ENCODE measurements at places on chromosomes 11 and 22. TPM values are rescaled to one million over a fixed set of nuclear protein-coding genes. Genes with fewer than 3 reads are reported as not detected.
A peak's percentile ranks its signal among the peaks of the same experiment; 100 is the strongest.

GRCh38 chr11:8567602-8568198 lies 26.3 kb downstream of the STK33 start:
- H3K4me1 ChIP-seq: peaks cover 4% of the 10 kb centered on the region
- H3K27ac ChIP-seq: no peak overlapping the region
- no peaks in the 10 kb centered on the region for H3K36me3 ChIP-seq
- H3K4me3 ChIP-seq: no peak overlapping the region

DNA sequence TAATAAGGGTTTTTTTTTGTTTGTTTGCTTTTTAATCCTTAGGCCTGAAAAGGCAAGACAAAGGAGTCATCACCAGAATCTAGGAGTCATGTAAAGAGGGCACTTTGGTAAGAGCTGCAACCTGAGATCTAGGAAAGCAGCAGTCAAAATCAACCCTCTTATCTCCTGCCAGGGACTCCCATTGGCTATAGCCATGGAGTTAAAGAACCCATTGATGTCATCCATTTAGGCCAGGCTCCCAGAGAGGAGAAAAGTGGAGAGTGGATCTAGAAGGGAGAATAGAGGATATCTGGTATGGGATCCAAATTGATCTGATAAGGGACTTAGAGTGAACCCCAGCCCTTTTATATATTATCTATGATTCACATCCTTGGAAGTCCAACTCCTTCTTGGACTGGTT lies 35.9 kb downstream of the ZNF215 start:
- no peaks in the 10 kb centered on the region for H3K27me3 ChIP-seq
- no peak overlapping the region for H3K27ac ChIP-seq
- H3K36me3 ChIP-seq: peaks cover 2% of the 10 kb centered on the region
- DNase-seq: no peak

GRCh38 chr11:108912581-108912980 lies 247.7 kb downstream of the DDX10 start:
- H3K27me3 ChIP-seq: no peaks in the 10 kb centered on the region
- H3K27ac ChIP-seq: no peak overlapping the region
- no peaks in the 10 kb centered on the region for H3K36me3 ChIP-seq
- H3K4me3 ChIP-seq: no peak overlapping the region

The IL18 gene
- 2.9 TPM for total RNA-seq

GRCh38 chr11:2192435-2192834 lies 20.8 kb upstream of the TH start:
- no peak overlapping the region for H3K4me3 ChIP-seq
- no peak overlapping the region for H3K27ac ChIP-seq
- peaks cover 11% of the 10 kb centered on the region for H3K4me1 ChIP-seq
- H3K36me3 ChIP-seq: no peaks in the 10 kb centered on the region
- peaks cover 32% of the 10 kb centered on the region for H3K27me3 ChIP-seq

GRCh38 chr11:79236541-79236971 lies 204.3 kb downstream of the TENM4 start:
- H3K27ac ChIP-seq: no peak overlapping the region
- no peaks in the 10 kb centered on the region for H3K36me3 ChIP-seq
- H3K4me3 ChIP-seq: no peak overlapping the region
- no peaks in the 10 kb centered on the region for H3K27me3 ChIP-seq
- H3K4me1 ChIP-seq: peaks cover 21% of the 10 kb centered on the region

DNA sequence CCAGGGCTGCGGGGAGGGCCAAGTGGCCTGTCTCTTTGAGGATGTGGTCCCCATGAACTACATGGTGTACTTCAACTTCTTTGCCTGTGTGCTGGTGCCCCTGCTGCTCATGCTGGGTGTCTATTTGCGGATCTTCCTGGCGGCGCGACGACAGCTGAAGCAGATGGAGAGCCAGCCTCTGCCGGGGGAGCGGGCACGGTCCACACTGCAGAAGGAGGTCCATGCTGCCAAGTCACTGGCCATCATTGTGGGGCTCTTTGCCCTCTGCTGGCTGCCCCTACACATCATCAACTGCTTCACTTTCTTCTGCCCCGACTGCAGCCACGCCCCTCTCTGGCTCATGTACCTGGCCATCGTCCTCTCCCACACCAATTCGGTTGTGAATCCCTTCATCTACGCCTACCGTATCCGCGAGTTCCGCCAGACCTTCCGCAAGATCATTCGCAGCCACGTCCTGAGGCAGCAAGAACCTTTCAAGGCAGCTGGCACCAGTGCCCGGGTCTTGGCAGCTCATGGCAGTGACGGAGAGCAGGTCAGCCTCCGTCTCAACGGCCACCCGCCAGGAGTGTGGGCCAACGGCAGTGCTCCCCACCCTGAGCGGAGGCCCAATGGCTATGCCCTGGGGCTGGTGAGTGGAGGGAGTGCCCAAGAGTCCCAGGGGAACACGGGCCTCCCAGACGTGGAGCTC lies 13.5 kb downstream of the ADORA2A start:
- no peaks in the 10 kb centered on the region for H3K27me3 ChIP-seq
- H3K4me3 ChIP-seq: no peak overlapping the region
- H3K4me1 ChIP-seq: no peaks in the 10 kb centered on the region
- no peak for DNase-seq

The PATE4 gene
- total RNA-seq: not detected

- peaks cover 32% of the 10 kb centered on the region for H3K36me3 ChIP-seq
- DNase-seq: no peak
- no peak overlapping the region for H3K4me3 ChIP-seq
- H3K27me3 ChIP-seq: no peaks in the 10 kb centered on the region
Measured at GRCh38 chr11:121508449-121508848, 55.7 kb upstream of the SORL1-AS1 start.

DNA sequence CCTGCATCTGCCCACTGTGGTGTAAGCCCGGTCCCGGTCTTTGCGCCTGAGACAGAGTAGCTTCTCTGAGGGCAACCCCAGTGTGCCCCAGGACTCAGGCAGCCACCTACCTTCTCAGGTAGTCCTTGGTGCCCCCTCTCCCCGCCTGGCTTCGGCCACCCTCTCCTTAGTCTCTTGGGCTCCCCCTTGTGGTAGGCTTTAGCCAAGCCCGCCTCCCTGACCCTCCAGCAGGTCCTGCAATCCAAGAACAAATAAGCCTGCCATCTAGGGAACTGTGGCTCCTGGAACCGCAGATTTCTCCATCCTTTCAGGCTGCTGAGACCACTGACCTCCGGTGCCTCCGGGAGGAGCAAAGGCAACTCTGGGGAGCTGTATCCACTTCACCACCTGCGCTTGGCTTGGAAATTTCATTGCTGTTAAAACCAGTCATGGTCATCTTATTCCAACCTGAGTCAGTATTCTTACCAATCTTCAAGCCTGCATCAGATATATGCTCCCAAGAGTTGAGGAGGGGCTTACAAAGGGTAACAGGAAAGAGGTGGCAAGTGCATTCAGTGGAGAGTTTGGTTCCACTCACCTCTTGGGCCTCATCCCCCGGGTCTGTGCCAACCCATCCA lies 52.8 kb upstream of the TENM4 start:
- no peaks in the 10 kb centered on the region for H3K36me3 ChIP-seq
- H3K27ac ChIP-seq: no peak overlapping the region
- DNase-seq: peak; percentile 84
- H3K27me3 ChIP-seq: peaks cover 5% of the 10 kb centered on the region
- peaks cover 4% of the 10 kb centered on the region for H3K4me1 ChIP-seq

- H3K4me3 ChIP-seq: no peak overlapping the region
- H3K36me3 ChIP-seq: peaks cover 5% of the 10 kb centered on the region
- H3K27ac ChIP-seq: no peak overlapping the region
- peaks cover 10% of the 10 kb centered on the region for H3K4me1 ChIP-seq
- no peaks in the 10 kb centered on the region for H3K27me3 ChIP-seq
Measured at GRCh38 chr11:129951201-129951865, 51.3 kb downstream of the PRDM10 start.

The TPH1 gene
- 0.50 TPM for total RNA-seq

DNA sequence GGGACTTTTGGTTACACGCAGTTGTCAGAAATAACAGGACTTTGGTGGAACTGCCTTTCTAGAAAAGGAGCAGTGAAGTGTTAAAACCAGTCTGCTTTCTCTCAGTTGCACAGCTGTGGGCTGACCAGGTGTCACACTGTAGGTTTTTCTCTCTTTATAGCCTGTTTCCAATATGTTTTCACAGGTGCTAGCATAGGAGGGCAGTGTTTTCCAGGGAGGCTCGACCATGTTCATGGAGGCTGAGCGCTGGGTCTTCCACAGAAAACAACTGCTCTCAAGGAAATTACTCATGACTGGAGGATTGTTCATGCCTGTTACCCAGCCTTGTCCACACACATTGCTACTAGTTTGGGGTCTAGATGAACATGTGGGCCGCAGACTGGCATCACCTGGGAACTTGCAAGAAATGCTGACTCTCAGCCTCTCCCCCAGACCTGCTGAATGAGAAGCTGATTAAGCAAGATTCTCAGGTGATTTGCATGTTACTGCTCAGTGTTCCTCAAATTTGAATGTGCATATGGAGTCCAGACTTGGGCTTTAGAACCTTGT lies 157.7 kb downstream of the MAML2 start:
- H3K36me3 ChIP-seq: no peaks in the 10 kb centered on the region
- H3K4me3 ChIP-seq: no peak overlapping the region
- no peaks in the 10 kb centered on the region for H3K27me3 ChIP-seq
- H3K27ac ChIP-seq: no peak overlapping the region
- H3K4me1 ChIP-seq: peaks cover 8% of the 10 kb centered on the region

- no peaks in the 10 kb centered on the region for H3K27me3 ChIP-seq
- H3K4me3 ChIP-seq: no peak overlapping the region
- H3K4me1 ChIP-seq: peaks cover 40% of the 10 kb centered on the region
- H3K27ac ChIP-seq: no peak overlapping the region
- no peaks in the 10 kb centered on the region for H3K36me3 ChIP-seq
Measured at GRCh38 chr11:34343153-34343552, 14.7 kb downstream of the ABTB2 start.

DNA sequence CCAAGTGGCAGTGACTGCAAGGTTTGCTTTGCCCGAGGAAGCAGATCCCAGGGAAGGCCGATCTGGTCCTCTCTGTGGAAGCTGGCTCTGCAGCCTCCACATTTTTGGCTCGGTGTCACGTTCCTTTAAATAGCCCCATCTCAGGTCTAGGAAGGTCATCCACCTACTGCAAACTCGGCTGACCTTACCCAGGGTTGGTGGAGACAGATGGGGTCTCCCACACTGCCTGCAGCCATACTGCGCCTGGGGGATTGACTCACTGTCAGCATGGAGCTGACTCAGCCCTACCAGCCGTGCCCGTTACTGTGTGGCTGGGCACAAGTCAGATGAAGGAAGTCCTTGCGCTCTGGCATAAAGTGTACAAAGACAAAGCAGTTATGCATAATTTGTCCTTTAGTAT lies 16.9 kb downstream of the CDPF1 start:
- no peak overlapping the region for H3K27ac ChIP-seq
- no peaks in the 10 kb centered on the region for H3K27me3 ChIP-seq
- DNase-seq: no peak
- H3K4me1 ChIP-seq: no peaks in the 10 kb centered on the region
- no peak overlapping the region for H3K4me3 ChIP-seq
- peaks cover 11% of the 10 kb centered on the region for H3K36me3 ChIP-seq

The GNAZ gene
- 16.3 TPM for total RNA-seq

The STARD10 gene
- 220 TPM for total RNA-seq

DNA sequence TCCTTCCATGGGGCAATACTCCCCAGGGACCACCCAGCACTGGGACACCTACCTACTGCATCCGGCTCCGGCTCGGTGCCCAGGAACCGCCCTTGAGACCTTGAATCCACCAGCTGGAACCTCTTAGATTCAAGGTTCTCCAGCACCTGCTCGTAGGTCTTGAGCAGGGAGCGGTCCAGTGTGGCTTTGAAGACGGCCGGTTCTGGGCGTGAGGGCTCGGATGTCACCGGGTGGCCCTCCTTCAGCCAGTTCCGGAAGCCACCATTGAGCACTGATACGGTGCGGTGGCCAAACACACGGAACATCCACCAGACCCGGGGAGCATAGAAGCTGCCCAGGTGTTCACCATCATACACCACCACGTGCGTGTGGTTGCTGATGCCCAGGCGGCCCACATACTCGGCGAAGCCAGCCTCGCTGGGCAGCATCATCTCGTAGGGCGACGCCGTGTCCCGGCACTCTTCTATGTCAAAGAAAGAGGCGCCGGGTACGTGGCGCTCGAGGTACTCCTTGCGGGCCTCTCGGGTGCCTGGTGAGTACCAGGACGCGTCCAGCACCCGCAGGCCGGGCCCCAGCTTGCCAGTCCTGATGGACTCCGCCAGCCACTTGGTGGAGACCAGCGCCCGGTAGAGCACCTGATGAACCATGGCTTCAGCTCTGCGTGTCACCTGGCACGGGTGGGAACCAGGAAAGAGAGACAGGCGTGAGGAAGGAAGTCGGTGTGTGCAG lies 997 bp downstream of the TST start:
- peaks cover 5% of the 10 kb centered on the region for H3K36me3 ChIP-seq
- H3K4me1 ChIP-seq: peaks cover 30% of the 10 kb centered on the region
- peak overlapping the region; percentile 91 for H3K4me3 ChIP-seq

DNA sequence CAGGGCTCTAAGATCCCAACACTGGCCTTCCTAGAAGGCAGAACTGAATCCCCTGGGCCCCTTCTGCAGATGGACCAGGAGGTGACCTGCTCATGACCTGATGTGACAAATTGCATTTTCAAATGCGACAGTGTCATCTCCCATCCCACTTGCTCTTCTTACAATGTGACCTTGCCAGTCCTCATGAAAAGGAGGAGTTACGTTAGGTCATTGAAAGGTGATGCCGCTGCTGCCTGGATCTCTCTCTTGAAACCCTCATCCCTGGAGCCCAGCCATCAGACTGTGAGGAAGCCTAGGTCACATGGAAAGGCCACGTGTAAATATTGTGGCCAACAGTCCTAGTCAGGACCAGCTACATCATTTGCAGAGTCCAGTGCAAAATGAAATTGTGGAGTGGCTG lies 5.7 kb upstream of the C1QTNF4 start:
- no peaks in the 10 kb centered on the region for H3K36me3 ChIP-seq
- no peak overlapping the region for H3K27ac ChIP-seq
- no peaks in the 10 kb centered on the region for H3K4me1 ChIP-seq

- peak overlapping the region; percentile 35 for H3K4me3 ChIP-seq
- DNase-seq: no peak
- H3K27ac ChIP-seq: no peak overlapping the region
- H3K27me3 ChIP-seq: no peaks in the 10 kb centered on the region
- peaks cover 11% of the 10 kb centered on the region for H3K4me1 ChIP-seq
- H3K36me3 ChIP-seq: peaks cover 8% of the 10 kb centered on the region
Measured at GRCh38 chr22:20497426-20497825, 1.8 kb upstream of the KLHL22 start.

- no peaks in the 10 kb centered on the region for H3K4me1 ChIP-seq
- no peaks in the 10 kb centered on the region for H3K36me3 ChIP-seq
- no peak overlapping the region for H3K4me3 ChIP-seq
- no peak overlapping the region for H3K27ac ChIP-seq
- DNase-seq: peak; percentile 53
Measured at GRCh38 chr11:122628810-122629555, 26.5 kb upstream of the UBASH3B start.

- peaks cover 2% of the 10 kb centered on the region for H3K36me3 ChIP-seq
- peaks cover 49% of the 10 kb centered on the region for H3K27me3 ChIP-seq
- no peak overlapping the region for H3K27ac ChIP-seq
Measured at GRCh38 chr22:18110954-18111758, 547 bp downstream of the TUBA8 start.

The MS4A6E gene
- not detected for total RNA-seq

The SLC22A12 gene
- total RNA-seq: not detected

GRCh38 chr22:28222052-28222451 lies 303.0 kb upstream of the PITPNB start:
- H3K4me3 ChIP-seq: no peak overlapping the region
- no peak for DNase-seq
- no peaks in the 10 kb centered on the region for H3K27me3 ChIP-seq
